Activated CD8-positive, alpha-beta memory T cell treated with anti-CD3 and anti-CD28 coated beads, Interleukin-2, amount 50 U/mL, for 48 hours (primary cell): ENCODE measurements at places on chromosomes 7 and 10.

DNA sequence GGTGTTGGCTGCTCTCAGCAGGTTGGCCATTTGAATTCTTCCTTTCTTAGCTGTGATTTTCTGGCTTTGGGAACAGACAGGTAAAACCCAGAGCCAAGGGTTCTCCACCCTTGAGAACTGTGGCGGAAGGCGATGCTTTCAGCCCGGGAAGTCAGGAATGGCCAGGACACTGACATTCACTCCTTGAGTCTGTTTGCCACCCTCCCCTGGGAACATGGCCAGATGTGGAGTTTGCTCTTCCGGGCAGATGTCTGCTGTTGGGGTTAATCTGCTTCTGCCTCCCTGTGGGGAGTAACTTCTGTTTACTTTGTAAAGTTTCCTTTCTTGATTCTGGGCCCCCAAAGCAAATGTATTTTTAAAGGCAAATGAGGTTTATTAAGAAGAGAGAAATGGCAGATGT, 17.7 kb downstream of the GATA3 start:
- no peak for DNase-seq

DNA sequence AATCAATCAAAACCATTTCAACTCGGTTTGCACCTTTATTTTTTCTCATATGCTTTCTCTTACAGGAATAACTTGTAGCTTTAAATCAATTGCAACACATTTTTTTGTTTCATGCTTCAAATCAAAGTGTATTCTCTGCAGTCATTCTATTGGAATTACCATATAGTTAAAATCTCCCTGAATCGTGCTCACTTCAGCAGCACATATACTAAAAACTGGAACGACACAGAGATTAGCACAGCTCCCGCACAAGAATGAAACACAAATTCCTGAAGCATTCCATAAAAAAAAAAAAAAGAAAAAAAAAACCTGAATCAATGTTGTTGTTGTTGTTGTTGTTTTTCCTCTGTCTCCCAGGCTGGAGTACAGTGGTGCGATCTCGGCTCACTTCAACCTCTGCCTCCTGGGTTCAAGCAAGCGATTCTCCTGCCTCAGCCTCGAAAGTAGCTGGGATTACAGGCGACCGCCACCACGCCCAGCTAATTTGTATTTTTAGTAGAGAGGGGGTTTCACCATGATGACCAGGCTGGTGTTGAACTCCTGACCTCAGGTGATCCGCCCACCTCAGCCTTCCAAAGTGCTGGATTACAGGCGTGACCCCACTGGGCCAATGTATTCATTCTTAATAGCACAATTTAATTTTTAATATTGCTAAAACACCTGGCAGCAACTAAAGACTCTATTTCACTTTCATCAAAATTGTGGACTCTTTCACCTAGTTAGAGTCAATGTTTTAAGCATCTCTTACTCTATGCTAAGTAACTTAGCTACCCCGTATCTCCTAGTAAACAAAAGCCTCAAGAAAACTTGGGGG, 26.3 kb downstream of the ANKRD61 start:
- no peak for DNase-seq

GRCh38 chr7:143381427-143382125, 431 bp downstream of the ZYX start:
- peak; percentile 68 for DNase-seq

DNA sequence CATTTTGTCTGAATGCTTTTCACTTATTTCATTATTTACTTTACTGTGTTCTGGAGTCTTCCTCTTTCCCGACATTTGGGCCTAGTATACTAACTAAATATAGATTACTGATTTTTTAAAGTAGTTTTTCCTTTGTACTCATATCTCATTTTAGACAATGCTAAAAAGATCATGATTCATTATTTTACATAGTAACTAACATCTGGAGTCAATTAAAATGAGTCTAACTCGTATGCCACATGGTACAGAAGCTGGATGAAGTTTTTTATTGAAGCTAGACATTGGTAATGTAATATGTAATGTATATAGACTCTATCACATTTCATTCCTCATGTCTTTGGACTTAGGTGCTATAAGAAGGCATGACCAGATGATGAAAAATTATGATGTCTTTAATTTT, 156.3 kb upstream of the HGF start:
- no peak for DNase-seq

- no peak for DNase-seq
Observed at GRCh38 chr10:115969591-115969990, 303.4 kb downstream of the GFRA1 start.

DNA sequence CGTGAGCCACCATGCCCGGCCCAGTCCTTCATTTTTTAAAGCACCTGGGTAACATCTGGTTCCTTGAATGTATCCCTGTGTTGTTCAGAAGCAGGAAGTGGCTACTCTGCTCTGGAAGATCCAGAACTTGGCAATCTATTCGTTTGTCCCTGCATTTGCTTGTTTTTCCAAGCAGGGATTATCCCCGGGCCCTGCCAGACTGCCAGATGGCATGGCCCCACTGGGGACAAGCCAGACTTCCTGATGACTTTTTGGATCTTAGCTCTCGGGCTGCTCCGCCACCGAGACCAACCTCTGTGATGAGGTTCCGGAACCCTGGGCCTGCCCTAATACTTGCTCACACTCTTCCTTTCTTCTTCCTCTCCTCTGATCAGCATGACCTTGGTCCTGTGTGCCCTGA, 496.7 kb downstream of the TYW1 start:
- no peak for DNase-seq

DNA sequence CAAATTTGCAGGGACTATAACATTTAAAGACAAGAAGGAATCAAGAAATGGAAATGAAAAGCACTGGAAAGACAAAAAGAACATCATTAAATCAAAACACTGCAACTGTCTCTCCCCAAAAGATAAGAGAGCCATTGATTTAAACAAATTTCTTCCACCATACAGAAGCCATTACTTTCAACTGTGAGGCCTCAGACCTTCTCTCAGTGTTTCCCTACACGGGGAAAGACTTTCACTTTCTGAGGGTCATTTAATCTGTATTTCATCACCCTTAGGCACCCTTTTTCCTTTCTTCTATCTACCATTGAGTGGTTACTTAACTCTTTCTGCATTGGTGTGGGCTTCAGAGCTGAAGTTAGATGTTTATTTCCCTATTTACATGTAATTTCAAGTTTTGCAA, 47.5 kb downstream of the CCDC172 start:
- no peak for DNase-seq

DNA sequence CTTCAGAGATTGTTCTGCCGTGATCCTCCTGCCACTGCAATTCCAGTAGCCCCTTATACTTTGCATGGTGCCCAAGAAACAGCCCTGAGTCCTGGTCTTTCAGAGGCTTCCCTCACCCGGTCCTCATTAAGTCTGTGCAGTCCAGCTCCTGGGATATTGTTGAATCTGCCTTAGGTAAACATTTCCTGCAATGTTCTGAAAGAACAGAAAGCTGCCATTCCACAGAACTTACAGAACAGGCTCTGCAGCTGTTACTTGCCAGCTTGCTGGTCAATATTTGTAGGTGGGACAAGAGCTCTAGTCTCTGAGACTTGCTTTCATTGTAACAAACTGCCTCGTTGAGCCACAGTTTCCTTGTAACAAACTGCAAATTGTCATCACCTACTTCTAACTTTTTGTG, 115.0 kb upstream of the KIF5B start:
- DNase-seq: no peak

DNA sequence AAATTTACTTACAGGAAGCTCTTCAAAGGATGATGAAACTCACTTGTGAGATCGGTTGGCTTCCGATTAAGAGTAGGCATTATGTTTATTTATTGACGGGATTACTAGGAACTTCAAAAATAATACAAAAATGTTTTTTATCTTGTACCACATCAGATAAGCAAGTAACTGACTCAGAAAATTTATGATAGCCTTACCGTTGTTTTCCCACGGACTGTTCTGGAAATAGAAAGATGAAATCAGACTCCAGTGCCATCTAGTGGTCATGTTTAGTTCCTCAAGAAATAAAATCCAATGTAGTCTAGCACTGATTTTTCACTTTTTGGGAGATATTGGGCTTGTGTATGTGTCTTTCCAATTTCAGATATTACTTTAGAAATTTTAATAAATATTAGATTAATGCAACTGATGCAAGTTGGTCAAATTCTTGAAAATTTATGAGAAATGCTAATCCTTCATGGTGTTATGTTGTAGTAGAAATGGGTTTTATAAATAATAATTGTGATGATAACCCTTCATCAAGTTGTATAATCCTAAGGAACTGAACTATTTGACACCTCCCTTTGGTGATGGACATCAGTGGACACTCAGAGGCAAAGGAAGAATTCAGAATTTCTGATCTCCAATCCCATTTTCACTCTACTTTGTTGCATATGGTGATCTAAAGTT, 168.8 kb downstream of the TMEM26 start:
- DNase-seq: no peak

DNA sequence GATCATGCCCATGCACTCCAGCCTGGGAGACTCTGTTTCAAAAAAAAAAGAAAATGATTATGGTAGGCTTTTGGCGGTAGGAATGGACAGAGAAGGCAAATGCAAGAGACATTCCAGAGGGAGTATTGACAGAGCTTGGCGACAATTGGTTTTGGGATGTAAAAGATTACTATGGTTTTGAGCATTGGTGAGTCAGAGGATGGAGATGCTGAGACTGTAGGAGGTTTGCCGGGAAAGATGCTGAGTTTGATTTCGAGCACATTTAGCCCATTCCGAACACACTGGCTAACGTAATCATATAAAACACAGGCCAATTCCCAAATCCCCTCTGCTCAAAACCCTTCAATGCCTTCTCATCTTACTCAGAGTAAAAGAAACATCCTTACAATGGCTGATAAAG, 161.6 kb upstream of the MKLN1 start:
- DNase-seq: no peak

GRCh38 chr10:121683816-121684215, 85.6 kb upstream of the FGFR2 start:
- no peak for DNase-seq

- no peak for DNase-seq
Observed at GRCh38 chr7:20232848-20233247, 15.7 kb upstream of the MACC1 start.

GRCh38 chr7:128767475-128768110, 8.0 kb downstream of the OPN1SW start:
- no peak for DNase-seq

DNA sequence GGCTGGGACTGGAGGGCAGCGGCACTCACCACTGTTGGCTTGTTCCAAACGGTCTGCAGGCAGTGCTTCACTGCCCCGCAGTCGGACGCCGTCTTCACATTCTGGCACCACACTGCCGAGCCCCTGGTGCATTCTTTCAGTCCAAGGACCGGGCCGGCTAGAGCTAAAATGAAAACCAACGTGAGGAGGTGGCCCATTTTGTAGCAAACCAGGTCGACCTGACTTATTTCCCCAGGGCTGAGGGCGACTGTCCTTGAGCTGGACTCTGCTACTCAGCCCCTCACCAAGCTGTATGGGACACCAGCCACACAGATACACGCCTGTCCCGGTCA, 16.7 kb downstream of the PSAP start:
- DNase-seq: no peak

- peak; percentile 25 for DNase-seq
Observed at GRCh38 chr7:128204455-128204854, 36.6 kb upstream of the LEP start.

DNA sequence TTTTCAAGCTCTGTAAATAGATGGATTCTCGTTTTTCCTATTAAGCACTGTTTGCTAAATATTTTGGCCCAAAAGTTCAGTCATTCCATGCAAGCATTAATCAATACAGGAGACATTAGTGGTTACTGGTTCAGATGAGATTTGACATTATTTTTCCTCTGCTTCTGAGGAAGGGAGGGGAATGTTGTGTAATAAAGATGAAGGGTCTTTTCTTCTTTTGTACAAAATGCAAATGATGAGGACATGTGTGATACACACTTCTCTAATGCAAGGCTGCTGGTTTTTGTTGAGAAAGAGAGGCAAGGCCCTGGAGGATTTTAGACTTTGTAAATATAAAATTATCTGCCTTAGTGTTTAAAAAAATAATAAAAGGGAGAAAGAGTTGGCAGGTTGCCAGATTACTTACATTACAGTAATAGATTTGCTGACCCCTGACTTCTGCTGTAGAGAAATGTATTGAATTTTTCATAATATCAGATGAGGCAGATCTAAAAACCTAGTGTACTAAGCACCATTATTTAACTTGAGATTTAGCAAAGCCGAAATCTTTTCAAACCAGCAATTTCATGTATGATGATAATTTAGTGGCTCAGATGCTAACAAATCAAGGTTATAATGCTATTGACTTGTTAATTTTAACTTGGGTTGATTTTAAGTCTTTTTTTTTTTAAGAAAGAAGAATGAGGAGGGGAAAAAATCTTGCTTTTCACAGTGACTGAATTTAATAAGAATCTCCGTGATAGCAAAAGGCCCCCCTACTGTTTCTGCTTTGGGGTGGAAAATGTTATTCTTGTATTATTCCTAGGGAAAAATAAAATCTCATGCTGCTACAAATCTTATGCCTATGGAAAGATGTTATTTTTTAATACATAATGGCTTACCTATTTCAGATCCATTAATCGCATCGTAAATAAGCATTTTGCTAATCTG, 180.1 kb downstream of the ARID5B start:
- no peak for DNase-seq

GRCh38 chr7:112958775-112959174, 127.9 kb downstream of the GPR85 start:
- no peak for DNase-seq

GRCh38 chr7:28088901-28089714, 91.5 kb downstream of the JAZF1 start:
- DNase-seq: no peak

DNA sequence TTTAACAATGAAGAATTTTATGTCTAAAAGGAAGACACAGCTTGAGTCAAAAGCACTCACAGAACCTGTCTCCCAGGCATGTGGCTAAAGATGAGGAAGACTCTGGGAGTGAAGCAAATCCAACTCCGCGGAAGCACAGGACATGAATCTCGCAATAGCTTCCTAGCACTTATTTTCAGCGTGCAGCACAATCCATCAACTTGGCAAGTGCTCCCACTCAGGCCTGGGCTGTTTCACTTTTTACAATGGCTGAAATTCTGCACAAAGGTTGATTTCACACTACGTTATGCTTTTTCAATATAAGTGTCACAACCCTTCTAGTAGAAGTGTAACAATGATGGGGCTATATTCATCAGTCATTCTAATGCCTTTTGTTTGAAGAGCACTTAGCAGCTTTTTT, 180.2 kb downstream of the XPNPEP1 start:
- DNase-seq: no peak

GRCh38 chr10:7763929-7764328, 23.9 kb downstream of the KIN start:
- DNase-seq: no peak

DNA sequence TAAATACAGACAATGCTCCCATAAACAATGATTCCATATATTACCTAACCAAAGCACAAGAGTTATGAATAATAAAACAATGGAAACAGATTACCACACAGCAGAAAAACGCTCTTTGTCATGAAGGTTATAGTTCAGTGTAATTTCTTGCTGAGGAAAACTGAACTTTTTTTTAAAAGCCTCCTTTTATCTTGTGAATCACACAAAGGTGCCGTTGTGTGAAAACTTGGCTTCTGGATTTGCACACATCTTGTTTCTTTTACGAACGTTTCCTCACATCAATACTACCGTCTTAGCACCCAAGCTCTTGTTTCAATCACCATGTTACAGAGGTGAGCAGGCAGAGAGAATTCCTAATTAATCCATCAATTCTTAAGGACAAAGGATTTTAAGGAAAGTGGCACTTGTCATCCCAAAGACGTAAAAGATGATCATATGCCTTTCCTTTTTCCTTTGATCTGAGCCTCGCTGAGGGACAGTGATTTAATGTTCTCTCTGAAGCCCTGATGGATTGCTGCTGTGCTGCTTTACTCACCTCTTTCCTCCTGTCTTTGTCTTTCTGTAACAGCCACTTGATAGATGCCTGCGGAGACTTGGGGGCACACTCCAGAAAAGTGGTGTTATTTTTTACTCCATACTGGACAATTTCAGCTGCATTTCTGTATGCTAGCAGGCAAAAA, 110.1 kb downstream of the CD36 start:
- no peak for DNase-seq
